Inflammatory macrophage treated with lipopolysaccharide for 1 hour (primary cell): ENCODE measurements at places on chromosomes 7 and 10.

- no peak for DNase-seq
Observed at GRCh38 chr10:95441547-95441923, 119.6 kb downstream of the SORBS1 start.

DNA sequence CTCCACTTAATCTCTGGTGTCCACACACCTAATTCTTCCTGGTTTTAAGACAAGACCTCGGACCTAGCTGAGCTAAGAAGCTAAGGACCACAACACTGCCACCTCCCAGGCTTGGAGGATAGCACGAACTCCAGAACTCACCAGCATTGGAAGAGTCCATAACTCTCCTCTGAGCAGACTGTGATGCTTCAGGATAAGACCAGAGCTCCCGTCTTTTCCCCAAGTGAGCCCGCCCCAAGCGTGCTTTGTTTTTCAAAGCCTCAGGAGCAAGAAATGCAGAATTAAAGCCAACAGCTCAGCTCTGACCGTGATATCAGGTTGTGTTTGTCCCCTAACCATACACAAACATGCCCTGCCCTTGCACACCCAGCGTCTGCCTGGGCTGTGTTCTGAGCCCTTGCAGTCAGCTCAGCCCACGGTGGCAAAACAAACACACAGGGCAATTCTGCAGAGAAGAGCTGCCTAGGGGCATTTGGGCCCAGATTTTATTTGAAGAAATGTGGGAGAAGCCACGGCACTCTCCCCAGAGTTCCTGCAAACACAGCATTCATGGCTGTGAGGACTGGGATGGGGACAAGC lies 145.4 kb downstream of the WDR11 start:
- no peak for DNase-seq

- no peak for DNase-seq
Observed at GRCh38 chr10:71494476-71494875, 97.8 kb downstream of the CDH23 start.

DNA sequence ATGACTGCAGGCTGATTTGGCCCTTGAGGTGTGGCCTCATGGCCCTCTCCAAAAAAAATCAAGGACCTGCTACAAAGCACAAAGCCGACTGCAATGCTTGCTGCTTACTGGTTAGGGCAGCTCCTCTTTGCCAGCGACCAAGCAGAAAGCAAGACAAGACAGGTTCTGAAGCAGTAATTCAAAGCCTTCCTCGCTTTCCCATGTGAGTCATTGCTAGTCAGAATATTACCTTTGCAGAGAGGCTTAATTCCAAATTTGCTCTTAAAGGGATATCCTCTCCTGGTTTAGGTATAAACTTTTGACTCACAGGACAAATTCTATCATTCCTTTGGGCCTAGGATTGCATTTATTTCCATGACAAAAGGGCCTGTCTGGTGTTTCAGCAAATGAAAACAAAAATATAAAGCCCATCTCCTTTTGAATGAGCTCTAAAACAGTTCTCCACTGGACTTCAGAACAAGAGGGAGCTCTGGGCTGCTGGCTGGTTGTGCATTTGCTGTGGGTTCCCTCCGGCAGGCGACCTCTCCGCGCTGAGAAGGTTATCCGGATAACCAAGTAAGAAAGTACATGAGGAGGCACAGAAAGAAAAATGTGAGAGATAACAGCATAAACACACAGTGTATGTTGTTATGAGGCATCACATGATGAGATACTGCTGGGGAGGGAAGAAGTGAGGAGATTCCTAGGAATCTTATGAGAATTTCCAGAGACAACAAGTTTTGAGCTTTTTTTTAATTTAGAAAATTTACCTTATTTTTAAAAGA lies 90.8 kb downstream of the EGFR start:
- DNase-seq = no peak

DNA sequence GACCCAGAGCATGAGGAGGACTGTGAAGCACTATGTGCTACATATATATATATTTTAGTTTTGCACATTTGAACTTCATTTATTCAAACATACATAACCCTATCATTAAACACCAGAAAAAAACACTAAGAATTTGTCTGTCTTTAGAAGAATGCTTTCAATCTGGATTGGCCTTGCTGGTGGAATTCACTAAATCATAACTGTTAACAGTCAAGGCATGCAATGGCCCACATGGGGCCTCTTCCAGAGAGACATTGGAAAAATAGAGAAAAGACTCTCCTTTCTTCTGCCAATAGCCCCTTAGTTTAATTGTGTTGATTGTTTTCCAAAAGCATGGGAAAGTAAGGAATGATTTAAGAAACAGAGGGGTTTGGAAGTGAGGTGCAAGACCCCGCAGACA lies 77.9 kb downstream of the MRPL32 start:
- no peak for DNase-seq

DNA sequence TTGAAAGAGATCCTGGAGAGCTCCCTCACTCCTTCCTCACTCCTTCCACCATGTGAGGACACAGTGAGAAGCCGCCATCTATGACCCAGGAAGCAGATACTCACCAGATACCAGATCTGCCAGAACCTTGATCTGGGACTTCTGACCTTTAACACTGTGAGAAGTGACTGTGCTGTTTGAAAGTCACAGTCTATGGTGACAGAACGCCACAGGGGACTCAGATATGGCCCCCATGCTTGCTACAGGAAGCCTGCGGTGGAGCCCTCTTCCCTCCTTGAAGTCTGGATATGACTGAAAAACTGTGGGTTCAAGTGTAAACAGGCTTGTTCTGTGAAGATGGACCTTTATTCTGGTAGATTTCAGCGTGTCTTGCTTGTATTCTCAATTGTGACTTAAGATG lies 297.8 kb downstream of the KLF6 start:
- no peak for DNase-seq

- peak; percentile 97 for DNase-seq
Observed at GRCh38 chr10:12241810-12242529, 46.0 kb downstream of the CDC123 start.

DNA sequence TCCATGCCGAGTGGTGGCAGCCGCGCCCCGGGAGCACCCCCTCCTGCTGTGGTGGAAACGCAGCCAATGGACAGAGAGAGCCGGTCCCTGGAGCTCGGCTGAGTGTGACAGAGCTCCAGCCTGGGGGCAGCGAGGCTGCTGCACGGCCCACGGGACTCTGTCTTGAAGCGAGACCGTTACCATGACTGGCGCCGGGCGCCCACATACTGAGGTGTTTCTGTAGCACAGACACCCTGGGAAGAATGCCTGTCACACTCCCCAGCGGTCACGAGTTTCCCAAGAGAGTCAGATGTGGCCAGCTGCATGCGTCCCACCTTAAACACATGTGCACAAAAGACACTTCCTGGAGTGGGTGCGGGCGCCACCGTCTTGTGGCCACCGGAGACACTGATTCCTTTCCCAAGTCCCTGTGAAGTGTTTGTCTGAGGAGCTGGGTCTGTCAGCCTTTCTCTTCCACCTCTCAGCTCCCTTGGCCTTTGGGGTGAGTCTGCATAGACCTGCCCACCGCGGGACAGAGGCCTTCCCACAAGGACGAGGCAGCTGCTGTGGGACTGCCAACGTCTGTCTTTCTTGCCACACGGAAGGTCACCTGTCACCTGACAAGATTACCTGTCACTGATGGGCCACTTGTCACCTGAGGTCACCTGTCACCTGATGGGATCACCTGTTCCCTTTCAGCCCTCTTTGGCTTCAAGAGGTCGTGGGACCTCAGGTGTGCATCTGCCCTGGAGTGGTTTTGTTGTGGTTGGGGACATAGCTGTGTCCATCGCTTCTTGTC lies 94.6 kb downstream of the DNAJB6 start:
- DNase-seq = no peak

DNA sequence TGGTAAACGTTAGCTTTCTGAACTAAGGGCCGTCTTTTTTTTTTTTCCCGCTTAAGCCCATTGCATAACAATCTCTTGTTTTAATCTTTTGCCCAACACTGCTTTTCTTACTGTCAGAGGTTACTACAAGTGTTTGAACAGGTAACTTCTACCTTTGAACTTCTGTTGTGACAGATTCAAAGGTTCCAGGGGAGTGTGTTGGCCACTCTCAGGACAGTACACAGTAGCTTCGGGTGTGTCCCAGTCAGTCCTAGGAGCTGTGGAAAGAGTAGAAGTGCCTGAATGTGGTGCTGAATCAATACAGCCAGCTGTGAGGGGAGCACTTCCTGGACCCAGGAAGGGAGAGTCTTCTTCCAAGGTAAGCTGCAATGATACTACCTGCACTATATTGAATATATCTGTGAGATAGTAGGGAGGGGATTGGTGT lies at the start of gene ACSL5:
TSS of gene ACSL5 (plus strand) at position 205 of the 427 bp plus-strand sequence. CDS start 20,831 bp downstream, outside the sequence.
- no peak for DNase-seq

DNA sequence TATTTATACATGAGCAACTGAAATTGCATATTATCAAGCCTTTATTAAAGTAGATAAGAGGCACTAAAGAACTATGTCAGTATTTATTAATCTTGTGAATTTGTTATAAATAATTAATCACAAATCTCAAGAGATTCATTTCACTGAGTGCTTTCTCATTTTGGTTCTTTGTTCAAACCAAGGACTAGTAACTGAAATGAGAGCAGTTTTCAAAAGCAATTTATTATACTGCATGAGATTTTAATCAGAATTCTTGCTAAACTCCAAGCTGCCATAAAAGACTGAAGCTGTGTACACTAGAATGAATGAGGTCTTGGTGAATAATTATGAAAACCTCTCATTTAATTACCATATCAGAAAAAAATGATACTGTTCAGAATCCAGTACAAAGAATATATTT lies 224.8 kb upstream of the IMMP2L start:
- DNase-seq = no peak

GRCh38 chr7:80393786-80394185 lies 118.1 kb downstream of the GNAT3 start:
- no peak for DNase-seq

- DNase-seq = no peak
Observed at GRCh38 chr10:8052341-8052955, 2.0 kb upstream of the GATA3 start.

- no peak for DNase-seq
Observed at GRCh38 chr7:109842386-109842785, 1248.5 kb upstream of the LRRN3 start.

- DNase-seq = no peak
Observed at GRCh38 chr7:150431839-150432658, 18.4 kb upstream of the GIMAP8 start.

- no peak for DNase-seq
Observed at GRCh38 chr7:78141522-78142281, 343.1 kb downstream of the PHTF2 start.

DNA sequence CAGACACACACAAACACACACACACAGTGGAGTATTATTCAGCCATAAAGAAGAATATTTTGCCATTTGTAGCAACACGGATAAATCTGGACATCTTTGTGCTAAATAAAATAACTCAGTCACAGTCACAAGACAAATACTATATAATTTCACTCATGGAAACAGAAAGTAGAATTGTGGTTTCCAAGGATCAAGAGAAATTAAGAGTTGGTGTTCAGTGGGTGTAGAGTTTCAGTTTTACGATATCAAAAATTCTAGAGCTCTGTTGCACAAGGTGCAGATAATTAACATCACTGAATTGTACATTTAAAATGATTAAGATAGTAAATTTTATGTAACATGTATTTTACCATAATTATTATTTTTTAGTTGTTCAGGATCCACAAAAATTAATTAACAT lies 1235.0 kb downstream of the XPNPEP1 start:
- no peak for DNase-seq

- no peak for DNase-seq
Observed at GRCh38 chr7:114293289-114294012, 121.2 kb upstream of the FOXP2 start.

GRCh38 chr10:71817831-71818655 lies 33.0 kb downstream of the PSAP start:
- DNase-seq = peak; percentile 90

DNA sequence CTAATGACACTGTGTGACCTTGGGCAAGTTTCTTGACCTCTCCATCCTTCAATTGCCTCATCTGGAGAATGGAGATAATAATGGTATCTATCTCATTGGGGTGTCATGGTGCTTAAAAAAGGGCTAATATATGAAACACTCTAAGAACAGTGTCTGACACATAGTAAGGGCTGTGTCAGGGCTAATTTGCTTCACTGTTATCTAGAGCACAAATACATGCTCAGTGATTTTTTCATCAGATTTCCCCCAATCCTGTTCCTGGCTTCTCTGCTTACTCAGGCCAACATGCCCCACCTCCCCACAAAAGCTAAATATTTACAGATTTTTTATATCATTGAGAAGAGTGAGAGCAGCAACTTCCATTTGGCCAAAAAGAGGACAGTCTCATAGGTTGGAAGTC lies 20.6 kb downstream of the WIPF3 start:
- DNase-seq = no peak

GRCh38 chr7:133513608-133514007 lies 260.7 kb downstream of the EXOC4 start:
- no peak for DNase-seq

DNA sequence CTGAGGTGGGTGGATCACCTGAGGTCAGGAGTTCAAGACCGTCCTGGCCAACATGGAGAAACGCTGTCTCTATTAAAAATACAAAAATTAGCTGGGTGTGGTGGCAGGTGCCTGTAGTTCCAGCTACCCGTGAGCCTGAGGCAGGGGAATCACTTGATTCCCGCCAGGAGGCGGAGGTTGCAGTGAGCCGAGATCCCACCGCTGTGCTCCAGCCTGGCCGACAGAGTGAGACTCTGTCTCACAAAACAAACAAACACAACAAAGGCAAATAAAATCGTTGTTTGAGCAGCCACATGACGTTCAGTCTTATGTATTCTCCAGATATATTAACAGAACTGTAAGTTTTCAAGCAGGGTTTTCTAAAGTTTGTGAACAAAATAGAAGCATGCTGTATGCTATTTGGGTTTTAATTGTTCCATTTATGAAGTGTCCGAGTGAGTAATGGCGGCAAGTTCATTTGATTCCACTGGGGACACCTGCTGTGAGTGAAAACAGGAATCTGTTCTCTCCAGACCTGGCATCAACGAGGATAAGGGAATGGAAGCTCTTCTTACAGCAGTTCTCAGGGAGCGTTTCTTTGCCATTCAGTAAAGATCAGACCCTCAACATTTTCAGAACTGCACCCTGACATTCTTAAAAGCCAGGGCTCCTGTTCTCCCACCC lies 122.5 kb upstream of the PITRM1 start:
- DNase-seq = no peak

GRCh38 chr10:75355706-75356105 lies 45.9 kb downstream of the ZNF503 start:
- no peak for DNase-seq

GRCh38 chr7:123665896-123666295 lies 10.2 kb downstream of the LMOD2 start:
- DNase-seq = no peak

DNA sequence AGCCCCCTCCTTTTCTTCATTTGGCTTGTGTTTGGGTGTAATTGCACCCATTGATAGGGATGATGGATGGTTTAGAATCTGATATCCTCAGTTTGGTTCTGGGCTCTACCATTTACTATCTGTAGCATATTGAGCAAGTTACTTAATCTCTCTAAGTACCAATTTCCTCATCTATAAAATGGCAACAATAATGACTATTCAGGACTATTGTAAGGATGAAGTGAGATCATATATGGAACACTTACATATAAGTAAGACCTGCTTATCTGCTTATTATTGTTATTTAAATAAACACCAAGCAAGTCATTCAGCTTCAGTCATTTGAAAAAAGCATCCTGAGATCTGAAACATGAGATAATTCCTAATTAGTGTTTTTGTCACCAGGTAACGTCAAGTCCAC lies 127.0 kb downstream of the SEC23IP start:
- no peak for DNase-seq

- DNase-seq = no peak
Observed at GRCh38 chr7:16423761-16424160, 2.4 kb upstream of the CRPPA start.

GRCh38 chr10:132524443-132525285 lies 12.9 kb upstream of the INPP5A start:
- DNase-seq = no peak
